NCI-H510A (cell line): ENCODE measurements at places on chromosomes 13 and 19.

DNA sequence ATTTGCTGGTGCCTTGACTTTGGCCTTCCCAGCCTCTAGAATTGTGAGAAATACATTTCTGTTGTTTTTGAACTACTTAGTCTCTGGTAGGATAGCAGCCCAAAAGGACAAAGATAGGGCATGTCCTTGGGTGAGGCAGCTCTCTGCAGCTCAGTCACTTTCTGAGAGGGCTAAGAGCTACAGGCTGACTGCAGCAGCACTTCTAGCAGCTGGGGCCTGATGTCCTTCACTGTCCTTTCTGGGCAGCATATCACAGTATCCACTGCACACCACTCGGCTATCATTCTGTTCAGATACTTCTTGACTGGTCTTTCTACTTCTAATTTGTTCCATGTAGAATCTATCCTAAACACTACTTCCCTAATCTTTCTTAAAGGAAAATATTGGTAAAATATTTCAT, 68.5 kb upstream of the CLDN10 start:
- no peak for DNase-seq

DNA sequence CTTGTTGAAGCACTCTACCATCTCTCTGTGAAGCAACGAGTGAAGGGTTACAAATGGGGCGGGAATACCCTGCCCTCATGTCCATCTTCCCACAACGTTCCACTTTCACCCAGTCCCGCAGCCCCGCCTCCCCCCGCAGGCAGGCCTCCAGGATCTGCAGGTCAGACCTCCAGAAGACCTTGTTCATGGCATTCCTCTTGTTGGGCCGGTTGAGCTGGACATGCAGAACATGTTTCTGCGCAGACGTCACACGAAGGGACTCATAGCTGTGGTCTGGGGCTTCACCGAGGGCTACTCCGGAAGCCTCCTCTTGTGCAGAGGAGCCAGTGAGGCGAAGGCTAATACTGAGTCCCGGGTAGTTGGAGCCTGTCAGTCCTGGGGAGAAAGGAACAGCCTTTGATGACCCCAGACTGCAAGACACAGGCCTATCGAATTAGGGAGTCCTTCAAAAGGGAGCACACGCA, 420 bp downstream of the ECH1 start:
- peak; percentile 53 for DNase-seq

- no peak for DNase-seq
Observed at GRCh38 chr13:113207890-113208420, 514 bp downstream of the PCID2 start.

DNA sequence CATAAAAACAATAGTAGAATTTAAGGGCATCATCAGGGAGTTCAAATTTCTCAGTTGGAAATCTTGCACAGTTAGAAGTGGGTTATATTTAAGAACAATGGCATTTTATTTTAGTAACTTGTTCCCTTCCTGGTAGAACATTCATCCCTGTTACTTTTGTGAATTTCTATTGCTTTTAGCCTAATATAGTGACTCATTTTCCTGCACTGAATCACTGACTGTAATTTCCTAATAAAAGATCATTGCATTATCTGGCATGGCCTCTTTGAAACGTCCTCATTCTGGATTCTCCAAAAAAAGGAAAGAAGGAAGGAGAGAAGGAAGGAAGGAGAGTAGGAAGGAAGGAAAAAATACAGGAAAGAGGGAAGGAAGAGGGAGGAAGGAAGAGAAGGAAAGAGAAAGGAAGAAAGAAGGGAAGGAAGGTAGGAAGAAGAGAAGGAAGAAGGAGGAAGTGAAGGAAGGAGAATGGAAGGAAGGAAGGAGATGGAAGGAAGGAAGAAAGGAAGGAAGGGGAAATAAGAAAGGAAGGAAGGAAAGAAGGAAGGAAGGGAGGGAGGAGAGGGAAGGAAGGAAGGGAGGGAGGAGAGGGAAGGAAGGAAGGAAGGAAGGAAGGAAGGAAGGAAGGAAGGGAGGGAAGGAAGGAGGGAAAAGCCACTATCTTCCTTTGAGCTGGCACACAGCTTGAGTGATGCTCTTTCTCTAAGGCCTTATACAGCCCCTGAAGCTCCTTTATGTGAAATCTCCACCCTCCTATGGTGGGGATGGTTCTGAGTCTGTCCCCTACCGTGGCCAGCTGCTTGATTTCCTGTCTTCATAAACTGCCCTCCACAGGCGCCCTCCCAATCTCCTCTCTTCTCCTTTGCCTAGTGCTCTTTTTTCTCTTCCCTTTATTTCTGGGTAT, 29.8 kb upstream of the TM9SF2 start:
- no peak for DNase-seq

DNA sequence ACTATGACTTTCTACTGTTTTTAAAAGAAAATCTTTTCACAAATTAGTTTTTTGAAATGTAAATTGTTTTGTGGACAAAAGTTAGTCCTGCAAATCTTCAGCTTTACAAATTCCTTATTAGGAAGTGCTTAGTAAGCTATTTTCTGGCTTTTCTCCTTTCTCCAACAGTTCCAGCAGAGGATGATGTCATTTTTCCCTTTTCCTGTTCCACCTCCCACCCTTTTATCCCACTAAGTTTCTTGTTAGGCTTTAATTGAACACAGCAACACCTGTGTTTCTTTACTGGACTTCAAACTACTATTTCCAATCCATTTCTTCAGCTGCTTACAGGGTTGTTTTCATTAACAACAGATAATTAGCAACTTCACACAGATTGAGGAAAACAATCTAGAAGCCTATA, 389.2 kb downstream of the NDFIP2 start:
- DNase-seq = no peak

- no peak for DNase-seq
Observed at GRCh38 chr19:58034477-58034793, 610 bp downstream of the ZSCAN1 start.

DNA sequence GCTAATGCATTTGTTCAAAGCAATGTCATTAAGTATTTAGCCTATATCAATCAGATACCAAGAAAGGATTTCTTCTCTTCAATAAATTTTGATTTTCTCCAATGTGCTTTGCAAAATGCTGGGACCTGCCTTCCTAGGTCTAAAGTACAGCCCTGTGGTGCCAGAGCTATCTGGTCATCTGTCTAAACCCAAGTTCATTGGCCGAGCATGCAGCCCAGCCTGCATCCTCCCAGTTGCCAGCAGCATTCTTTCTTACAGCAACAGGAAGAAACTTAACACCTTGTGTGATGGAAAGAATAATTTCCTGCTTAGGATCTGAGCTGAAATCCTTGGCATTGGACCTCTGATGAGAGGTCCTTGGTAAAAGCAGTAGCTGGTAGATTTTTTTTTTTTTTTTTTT, 310.0 kb downstream of the RBM26 start:
- no peak for DNase-seq

GRCh38 chr19:41161903-41162302, 31.1 kb upstream of the CYP2S1 start:
- no peak for DNase-seq

DNA sequence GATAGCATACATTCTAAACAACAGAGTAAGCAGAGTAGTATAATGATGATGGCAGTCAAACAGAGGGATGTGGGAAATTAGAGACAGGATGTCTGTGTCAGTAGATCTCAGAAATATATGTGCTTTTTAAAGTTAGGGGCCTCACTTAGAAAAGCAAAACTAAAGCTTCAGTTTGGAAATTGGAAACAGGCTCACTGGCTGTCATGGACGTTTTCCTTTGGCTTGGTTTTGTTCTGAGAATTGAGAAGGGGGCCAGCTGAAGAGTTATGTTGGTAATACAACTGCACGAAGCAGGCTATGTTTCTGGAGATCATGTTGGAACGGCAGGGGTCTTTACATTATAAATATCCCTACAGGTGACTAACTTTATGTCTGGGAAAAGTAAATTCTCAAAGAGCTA, 261.3 kb downstream of the LMO7 start:
- DNase-seq = no peak

DNA sequence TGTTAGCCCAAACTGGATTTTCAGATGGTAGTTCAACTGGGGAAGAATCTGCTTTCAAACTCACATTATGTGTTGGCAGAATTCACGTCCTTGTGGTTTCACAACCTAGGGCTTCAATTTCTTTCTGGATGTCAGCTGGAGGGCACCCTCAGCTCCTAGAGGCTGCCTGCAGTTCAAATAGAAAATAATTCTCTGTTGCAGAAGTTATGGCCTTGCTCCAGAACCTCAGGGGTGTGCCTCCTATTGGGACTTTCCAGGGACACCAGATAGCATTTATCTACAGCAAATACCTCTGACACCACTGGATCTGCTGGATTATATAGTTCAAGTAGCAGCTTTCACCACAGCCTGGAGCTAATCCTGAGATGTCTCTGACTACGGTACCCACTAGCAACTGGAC, 11.8 kb upstream of the RB1 start:
- DNase-seq = no peak

- DNase-seq = no peak
Observed at GRCh38 chr19:35743640-35744429, 1.4 kb downstream of the U2AF1L4 start.

- no peak for DNase-seq
Observed at GRCh38 chr13:82002710-82003109, 1661.8 kb upstream of the SPRY2 start.

GRCh38 chr19:30450100-30450499, 77.9 kb downstream of the ZNF536 start:
- DNase-seq = no peak

- no peak for DNase-seq
Observed at GRCh38 chr13:98761986-98762616, 9.6 kb upstream of the SLC15A1 start.

DNA sequence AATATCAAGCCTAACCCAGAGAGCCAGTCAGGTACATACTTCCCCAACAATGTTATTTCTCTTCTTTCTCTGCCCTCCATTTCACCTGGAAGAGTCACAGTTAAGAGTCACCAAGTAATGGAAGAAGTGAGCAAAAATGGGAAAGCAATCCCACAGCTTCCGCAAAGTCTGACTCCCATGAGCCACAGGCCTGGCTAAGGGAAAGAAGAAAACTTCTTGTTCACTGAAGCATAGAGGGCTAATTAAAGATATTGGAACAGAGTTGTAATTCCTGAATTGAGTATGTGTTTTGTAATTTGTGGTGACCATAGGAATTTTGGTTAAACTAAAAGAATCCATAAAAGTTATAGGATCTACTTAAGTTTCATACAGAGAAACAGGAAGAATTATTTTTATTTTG, 830.9 kb upstream of the PCDH20 start:
- no peak for DNase-seq

DNA sequence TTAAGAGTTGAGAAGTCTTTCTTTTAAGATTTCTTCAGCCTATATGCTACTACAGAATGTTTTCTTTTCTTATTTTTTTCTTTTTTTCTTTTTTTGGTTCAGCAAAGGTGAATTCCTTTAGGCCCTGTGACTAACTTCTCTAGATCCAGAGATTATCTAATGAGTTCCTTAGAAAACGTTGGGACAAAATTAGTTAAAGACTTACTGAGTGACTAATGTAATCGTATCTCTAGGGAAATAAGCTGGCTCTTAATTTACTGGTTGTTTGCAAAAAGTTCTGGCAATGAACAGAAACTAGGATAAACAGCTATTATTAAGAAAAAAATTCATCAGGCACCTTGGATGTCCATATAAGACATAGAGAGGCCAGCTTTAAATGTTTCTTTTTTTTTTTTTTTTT, 30.7 kb upstream of the CSNK1A1L start:
- DNase-seq = no peak

- peak; percentile 14 for DNase-seq
Observed at GRCh38 chr13:97491452-97491851, 57.5 kb downstream of the RAP2A start.

GRCh38 chr19:29645491-29645867, 19.8 kb upstream of the PLEKHF1 start:
- no peak for DNase-seq

GRCh38 chr19:1947651-1948209, 6.8 kb downstream of the CSNK1G2 start:
- DNase-seq = no peak

GRCh38 chr13:34779171-34779570, 162.9 kb upstream of the NBEA start:
- no peak for DNase-seq

GRCh38 chr13:95530178-95530577, 22.3 kb upstream of the CLDN10 start:
- DNase-seq = peak; percentile 68

- DNase-seq = no peak
Observed at GRCh38 chr19:10222201-10222890, 8.8 kb downstream of the S1PR2 start.

DNA sequence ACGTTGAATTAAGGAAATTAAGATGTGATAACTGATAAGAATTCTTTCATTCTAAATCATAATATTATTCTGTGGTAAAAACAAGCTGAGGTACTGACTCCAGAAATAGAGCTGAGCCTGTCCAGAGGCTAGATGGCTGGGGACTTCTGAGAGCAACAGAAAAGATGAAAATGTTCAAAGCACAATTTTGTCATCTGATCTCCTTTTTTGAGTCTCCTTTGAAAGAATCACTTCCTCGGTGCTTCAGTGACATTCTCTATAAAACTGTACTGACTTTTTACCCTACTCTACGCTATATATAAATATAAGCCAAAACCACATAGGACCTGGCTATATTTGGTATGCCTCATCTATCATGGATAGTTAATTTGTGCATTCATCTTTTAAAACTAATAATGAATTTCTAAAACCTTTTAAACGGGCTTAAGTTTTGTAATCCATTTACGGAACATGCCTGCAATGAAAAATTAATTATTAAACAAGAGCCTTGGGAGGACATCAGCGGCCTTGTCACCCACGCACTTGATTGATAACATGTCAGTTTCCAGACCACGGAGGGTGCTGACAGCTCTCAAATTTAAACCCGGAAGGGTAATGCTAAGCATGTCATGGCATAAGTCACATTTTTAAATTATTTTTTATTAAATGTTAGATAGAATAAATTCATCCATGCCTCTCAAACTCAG, 235.5 kb downstream of the PCDH9 start:
- no peak for DNase-seq

DNA sequence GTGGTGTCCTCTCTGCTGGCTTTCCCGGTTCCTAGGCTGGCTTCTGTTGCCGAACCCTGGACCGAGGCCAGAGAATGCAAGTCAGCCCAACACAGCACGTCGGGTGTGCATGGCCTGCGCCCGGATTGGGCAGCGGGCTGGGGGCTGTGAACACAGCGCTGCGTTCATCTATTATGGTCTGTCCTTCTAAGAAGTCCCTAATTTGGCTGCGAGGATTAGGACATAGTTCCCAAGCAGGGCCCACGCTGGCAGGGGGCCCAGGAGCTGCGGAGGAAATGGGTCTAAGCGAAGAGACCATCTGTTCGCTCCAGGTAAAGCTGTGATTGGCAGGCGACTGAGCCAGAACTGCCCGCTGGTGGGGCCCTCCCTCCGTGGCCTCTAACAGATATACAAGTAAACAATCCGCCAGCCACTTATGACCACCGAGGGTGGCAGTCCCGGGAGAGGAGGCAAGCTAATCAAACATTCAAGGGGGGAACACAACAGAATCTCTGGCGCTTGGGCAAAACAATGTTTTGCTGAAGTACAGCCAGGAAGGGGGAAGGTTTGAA, 6.0 kb downstream of the SYCE2 start:
- peak; percentile 96 for DNase-seq
